ENCODE measurements at places on chromosomes 1 and 21.

DNA sequence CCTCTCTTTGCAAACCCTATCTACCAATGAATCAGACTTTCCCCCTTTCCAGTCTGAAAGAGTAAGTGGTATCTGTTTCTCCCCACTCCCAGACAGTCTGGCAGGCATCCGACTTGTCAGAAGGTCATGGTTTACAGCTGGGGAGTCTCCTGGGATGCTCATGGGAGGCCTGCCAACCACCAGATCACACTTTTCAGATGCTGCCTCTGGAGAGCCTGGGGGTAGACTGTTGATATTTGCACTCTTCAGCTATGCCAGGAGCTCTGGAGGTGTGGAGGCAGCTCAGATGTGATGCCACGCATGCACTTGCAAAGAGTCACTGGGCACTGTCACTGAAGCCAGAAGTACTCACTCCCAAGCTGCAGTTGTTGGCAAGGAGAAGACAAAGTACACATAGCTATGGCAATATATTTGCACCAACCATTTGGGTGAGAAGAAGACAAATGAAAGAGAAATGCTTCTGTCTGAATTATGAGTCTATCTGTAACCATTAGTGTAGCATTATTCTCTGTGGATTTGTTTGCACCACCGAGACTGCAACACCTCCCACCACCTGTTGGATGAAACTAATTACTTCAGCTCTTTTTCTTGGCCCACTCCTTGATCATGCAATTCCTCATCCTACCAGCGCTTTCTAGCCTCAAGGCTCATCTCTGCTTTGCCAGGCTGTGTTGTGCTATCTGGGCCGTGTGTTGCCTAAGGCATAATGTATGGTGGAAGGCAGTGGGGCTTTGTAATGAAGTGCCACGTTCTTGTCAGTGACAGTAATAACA, 133.0 kb upstream of the SPAG17 start:
- no peak for DNase-seq

GRCh38 chr1:236689713-236690569, 3.6 kb downstream of the ACTN2 start:
- DNase-seq, result no peak

- DNase-seq, result no peak
Observed at GRCh38 chr1:179302070-179302469, 8.5 kb downstream of the SOAT1 start.

GRCh38 chr1:26932531-26932930, 11.0 kb downstream of the NUDC start:
- no peak for DNase-seq

DNA sequence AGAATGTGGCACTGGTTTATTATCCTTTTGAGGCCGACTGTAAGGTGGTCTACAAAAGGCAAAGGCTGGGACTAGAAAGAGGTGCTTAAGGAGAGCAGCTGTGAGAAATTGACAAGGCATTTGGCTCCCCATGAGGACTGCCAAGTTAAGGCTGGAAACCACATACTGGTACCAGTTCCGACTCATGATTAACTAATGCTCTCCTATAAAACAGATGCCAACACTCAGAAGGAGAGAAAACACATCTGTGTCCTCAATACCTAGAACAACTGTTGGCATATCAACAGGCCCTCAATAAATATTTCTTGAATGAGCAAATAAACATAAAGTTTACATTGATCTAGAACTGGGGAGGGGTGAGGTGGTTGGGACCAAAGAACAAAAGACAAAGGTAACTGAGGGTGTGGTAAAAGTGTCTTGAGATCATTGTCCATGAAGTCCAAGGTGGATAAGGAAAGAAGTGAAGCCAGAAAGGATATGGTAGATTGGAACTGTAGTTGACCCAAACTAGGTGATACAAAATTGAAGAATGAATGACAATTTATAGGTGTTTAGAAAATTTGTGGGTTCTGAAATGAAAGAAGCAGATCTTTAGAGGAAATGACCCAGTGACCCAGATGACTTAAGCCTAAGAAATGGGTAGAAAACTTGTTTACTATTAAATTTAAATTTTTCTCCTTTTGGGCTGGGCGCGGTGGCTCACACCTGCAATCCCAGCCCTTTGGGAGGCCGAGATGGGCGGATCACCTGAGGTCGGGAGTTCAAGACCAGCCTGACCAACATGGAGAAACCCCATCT, 16.9 kb upstream of the MCL1 start:
- DNase-seq, result no peak

DNA sequence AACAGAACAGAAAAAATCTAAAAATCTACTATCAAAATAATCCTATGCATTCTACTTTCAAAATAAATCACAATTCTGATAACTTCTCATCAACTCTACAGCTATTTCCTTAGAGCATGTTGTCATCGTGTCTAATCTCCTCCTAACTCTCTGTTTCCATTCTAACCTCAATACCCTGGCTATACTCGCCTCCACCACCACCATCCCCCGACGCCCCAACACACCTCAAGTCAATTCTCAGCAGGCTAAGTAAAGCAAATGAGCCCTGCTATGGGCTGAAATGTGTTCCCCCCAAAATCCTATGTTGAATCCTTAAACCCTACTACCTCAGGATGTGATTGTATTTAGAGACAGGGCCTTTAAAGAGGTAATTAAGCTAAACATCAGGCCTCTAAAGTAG, 34.6 kb downstream of the NRDC start:
- DNase-seq, result peak; percentile 19

- DNase-seq, result no peak
Observed at GRCh38 chr1:8856689-8857412, 21.6 kb downstream of the ENO1 start.

- DNase-seq, result no peak
Observed at GRCh38 chr1:81225789-81226602, 574.7 kb upstream of the ADGRL2 start.

DNA sequence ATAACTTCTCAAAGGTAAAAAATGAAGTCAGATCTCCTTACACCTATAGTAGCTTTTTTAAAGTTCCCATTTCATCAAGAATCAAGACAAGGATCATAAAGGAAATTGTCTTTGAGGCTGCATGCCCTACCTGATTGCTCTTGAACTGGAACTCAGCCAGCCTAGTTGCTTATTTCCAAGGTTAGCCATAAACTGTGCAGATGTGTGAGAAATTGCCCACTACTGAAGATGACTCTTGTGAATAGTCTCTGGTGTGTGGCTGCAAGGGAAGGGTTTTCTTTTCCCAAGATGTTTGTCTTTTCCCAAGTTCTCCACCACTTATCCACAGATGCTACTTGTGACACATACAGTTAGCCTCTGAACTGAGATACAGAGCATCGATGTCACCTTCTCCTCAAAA, 81.7 kb upstream of the DUSP10 start:
- no peak for DNase-seq

DNA sequence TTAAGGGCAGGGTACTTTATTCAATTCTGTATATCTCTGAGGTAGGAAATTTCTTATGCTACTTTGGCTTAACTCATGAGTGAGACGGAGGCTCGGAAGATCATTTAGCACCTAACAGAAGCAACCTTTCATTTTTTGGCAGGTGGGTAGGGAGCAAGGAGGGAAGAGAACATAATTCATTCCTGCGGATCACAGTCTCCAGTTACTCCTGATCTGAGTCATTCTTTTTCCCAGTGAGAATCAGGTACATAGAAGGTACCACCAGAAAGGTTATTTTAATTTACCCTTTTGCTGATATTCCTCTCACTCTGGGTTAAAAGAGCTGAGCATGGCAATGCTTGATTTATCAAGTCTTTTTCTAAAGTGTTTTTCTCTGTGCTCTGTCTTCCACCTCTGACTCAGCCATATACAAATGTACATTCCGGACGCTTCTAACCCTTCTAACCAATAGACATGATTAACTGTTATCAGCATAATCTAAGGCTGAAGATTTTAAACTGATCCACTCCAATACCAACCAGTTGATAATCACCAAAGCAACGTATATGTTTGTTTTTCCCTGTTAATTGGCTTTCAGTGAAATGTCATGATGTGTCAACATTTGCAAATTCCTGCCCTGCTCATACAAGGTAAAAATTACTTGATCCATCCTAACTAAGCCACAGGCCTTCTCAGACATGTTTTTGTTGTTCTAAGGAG, 271.7 kb downstream of the DUSP10 start:
- DNase-seq, result no peak

DNA sequence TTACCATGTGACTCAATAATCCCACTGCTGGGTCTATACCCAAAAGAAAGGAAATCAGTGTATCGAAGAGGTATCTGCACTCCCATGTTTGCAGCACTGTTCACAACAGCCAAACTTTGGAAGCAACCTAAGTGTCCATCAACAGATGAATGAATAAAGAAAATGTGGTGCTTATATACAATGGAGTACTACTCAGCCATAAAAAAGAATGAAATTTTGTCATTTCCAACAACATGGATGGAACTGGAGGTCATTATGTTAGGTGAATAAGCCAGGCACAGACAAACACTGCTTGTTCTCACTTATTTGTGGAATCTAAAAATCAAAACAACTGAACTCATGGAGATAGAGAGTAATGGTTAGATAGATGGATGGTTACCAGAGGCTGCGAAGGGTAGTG, 79.3 kb downstream of the KIAA0319L start:
- no peak for DNase-seq

GRCh38 chr1:13778431-13778830, 78.4 kb downstream of the PRDM2 start:
- DNase-seq, result no peak

DNA sequence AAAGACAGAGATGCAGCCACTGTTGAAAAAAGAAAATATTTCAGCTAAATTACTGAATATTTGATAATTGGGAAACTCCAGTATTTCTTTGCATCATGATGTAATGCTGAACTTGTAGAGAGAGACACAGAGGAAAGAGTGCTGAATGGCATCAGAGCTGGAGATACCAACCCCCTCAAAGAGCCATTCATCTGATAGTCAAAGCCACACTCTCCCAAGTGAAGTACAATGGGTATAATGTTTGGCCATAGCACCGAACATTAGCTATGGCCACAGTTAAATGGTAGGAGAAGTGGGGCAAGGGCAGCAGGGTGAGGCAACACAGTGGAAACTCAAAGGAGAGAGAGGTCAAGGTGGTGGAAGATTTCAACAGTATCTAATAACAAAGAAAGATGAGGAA, 107.5 kb upstream of the TNFSF4 start:
- DNase-seq, result no peak

DNA sequence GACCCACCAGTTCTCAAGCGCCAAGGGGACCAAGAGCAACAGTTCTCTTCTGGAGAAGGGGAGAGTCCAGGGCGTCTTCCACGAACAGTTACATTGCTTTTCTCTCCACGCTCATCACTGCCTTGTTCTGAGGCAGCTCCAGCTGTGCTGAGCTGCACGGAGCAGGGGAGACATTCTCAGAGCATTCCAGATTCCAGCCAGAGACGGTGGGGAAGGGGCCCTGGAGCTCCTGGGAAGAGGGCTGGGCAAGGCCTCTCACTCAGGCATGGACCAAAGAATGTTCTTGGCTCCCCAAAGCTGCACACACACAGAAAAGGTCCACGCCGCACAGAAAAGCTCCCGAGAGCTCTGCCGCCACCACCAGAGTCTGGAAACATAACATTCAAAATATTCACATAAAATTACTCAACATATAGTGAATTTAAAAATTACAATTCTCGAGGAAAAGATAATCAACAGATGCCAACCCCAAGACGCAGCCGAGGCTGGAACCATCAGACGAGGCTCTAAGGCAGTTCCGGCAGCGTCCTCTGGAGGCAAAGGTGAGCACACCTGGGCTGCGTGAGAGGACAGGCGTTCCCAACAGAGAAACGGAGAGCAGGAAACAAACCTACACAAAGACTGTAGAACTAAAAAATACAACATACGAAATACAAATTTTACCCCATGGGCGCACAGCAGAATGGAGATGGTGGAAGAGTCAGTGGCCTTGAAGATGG, 40.5 kb downstream of the UBE2G2 start:
- DNase-seq, result no peak

GRCh38 chr1:194731025-194731424, 1544.6 kb upstream of the B3GALT2 start:
- no peak for DNase-seq

DNA sequence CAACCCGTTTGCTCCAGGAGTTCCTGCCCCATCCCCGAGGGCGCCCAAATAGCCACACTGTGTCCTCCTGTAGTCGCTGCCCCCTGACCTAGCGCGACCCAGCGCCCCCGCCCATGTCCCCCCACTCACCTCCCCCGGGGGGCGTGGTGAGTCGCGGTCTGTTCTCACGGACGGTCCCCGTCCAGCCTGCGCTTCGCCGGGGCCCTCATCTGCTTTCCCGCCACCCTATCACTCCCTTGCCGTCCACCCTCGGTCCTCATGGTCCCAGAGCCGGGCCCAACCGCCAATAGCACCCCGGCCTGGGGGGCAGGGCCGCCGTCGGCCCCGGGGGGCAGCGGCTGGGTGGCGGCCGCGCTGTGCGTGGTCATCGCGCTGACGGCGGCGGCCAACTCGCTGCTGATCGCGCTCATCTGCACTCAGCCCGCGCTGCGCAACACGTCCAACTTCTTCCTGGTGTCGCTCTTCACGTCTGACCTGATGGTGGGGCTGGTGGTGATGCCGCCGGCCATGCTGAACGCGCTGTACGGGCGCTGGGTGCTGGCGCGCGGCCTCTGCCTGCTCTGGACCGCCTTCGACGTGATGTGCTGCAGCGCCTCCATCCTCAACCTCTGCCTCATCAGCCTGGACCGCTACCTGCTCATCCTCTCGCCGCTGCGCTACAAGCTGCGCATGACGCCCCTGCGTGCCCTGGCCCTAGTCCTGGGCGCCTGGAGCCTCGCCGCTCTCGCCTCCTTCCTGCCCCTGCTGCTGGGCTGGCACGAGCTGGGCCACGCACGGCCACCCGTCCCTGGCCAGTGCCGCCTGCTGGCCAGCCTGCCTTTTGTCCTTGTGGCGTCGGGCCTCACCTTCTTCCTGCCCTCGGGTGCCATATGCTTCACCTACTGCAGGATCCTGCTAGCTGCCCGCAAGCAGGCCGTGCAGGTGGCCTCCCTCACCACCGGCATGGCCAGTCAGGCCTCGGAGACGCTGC, 1.1 kb downstream of the HTR6 start:
- DNase-seq, result no peak

- no peak for DNase-seq
Observed at GRCh38 chr1:200869753-200870391, 2.9 kb upstream of the GPR25 start.

- DNase-seq, result no peak
Observed at GRCh38 chr1:44672254-44672955, 1.9 kb downstream of the TMEM53 start.

DNA sequence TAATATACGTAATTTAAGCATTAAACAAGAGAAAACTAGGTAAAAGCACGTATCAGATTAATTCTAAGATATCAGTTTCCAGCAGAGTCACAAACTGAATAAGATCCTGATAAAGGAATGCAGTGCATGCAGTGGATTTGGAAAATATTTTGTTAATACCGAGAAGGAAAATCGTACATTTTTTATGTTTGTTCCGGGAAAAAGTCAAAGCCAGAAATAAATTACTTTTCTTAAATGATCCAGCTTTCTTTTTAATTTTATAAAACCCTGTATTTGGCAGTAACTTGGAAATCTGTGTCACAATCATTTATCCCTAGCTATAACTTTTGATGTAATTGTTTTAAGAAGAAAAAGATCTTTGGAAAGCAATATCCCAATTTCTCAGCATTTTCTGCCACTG, 955 bp downstream of the PALMD start:
- no peak for DNase-seq

- DNase-seq, result no peak
Observed at GRCh38 chr1:25765923-25766589, 33.9 kb upstream of the SELENON start.
